Stimulated activated CD8-positive, alpha-beta memory T cell treated with anti-CD3 and anti-CD28 coated beads, Interleukin-4, amount 100 ng/mL, for 24 hours (primary cell): ENCODE measurements at places on chromosomes 16 and 17.

GRCh38 chr17:52025236-52025635 is 133.3 kb downstream of the CA10 start:
- DNase-seq = no peak

DNA sequence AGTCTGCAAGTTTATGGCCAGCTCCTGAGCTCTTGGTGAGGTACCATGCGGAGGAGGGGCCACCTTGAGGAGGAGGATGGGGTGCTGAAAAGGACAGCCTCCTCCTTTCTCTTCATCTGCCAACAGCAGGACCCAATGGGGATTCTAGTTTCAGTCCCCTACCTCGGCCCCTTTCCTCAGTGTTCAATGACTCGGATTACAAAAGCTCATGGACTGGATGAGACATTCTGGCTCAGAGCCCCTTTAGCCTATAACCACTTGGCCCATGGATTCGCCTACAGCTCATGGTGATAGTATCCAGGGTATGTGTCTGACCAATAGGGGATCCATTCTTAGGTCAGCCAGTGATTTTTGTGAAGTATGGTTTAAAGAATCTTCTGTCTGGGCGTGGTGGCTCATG is 8.5 kb upstream of the PIK3R6 start:
- DNase-seq = no peak

DNA sequence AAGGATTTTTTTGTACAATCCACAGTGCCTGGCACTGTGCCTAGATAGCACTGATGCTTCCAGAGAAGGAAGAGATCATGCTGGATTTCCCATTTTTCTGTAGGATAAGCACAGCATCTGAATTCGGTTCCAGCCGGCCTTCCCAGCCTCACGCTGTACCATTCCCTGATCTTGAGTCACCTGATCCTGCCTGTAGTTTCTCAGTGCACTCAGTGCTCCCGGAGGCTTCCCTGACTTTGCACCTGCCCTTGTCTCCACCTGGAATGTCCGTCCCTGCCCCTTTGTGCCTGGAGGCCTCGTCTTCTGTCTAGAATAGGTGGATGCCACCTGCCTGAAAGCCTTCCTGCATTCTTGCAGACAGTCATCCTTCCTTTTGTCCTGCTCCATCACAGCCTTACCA is 179.9 kb downstream of the CCDC182 start:
- no peak for DNase-seq

DNA sequence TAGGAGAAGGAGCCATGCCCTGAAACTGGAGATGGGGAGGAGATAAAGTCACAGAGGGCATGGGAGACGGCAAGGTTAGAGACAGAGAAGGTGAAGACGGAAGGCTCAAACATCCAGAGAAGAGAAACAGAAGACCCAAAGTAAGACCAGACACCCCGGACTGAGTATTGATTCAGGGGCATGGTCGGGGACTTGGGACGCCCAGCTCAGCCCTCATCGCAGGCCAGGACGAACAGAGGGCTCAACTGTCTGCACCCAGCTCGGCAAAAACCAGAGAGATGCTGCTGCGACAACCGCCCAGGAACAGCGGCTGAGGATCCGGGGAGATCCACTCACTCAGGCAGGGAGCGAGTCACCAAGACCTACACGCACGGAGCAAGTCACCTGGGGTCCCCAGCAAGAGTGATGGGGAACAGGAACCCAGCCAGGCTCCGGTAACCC is 999 bp downstream of the XYLT1 start:
- DNase-seq = no peak

GRCh38 chr17:14197057-14197456 is 39.6 kb downstream of the CDRT15 start:
- DNase-seq = no peak

DNA sequence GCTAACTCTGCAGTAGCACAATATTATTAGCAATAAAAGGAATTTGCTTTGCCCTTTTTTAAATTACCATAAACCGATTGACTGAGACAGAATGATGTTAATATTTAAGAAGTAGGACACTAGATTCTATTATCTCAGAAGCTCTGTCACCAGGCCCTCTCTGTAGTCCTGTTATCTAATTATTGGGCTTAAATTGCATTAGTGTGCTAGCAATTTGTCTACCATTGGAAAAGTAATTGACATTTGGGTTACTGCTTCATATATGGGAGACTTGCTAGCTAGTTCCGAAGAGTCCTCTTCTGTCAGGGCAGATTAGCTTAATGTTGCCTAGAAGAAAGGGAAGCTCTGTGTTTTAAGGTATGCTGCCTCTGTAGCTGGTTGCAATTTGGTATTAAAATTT is 1107.3 kb upstream of the EEF2KMT start:
- DNase-seq = no peak

DNA sequence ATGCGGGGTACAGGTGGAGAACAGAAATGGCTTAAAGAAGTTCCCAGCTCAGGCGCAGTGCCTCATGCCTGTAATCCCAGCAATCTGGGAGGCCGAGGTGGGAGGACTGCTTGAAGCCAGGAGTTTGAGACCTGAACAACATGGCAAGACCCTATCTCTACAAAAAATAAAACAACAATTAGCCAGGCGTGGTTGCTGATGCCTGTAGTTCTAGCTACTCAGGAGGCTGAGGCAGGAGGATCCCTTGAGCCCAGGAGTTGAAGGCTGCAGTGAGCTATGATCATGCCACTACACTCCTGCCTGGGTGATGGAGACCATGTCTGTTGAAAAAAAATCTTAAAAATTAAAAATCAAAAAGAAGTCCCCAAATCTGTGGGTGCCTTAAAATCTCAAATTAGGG is 228.3 kb upstream of the WSB1 start:
- DNase-seq = no peak

DNA sequence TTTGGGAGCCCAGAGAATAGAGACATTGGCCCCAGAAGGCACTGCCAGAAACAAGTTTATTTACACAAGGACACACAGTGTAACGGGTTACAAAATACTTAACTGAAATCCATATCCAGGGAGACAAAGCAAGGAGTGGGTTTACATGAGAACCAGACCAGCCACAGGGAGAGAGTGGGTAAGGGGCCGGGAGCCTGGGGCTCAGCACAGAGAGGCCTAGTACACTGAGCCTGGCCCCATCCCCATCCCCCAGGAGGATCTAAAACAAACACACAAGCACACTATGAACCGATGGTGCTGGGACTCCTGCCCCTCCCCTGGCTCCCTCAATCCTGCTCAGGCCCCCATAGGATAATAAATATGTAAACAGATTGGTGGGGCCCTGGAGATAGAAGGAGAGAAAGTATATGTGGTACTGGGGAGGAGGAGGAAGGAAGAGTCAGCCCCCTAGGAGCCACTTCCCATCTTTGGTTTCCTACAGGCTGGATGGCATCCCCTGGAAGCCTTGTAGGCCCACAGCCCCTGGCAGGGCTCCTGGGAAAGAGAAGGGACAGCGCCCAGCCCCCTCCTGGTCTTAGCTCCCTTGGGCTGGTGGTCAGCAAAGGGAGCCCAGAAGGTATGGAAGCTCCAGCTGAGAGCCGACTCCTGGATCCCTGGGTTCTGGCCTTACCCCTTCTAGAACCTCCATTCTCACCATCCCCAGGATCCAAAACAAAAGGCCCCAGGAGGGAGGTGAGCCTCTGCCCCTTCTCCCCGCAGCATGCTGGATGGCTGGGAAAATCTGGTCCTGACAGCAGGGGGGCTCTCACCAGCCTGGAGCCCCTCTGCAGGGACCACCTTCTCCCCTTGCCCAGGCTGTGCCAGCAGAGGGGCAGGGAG is 6.4 kb downstream of the G6PC3 start:
- DNase-seq = no peak

- no peak for DNase-seq
These were observed 39.3 kb downstream of the CHD9 start for GRCh38 chr16:53094013-53094630.

- no peak for DNase-seq
These were observed 206.0 kb downstream of the IRX3 start for GRCh38 chr16:54080524-54081008.

DNA sequence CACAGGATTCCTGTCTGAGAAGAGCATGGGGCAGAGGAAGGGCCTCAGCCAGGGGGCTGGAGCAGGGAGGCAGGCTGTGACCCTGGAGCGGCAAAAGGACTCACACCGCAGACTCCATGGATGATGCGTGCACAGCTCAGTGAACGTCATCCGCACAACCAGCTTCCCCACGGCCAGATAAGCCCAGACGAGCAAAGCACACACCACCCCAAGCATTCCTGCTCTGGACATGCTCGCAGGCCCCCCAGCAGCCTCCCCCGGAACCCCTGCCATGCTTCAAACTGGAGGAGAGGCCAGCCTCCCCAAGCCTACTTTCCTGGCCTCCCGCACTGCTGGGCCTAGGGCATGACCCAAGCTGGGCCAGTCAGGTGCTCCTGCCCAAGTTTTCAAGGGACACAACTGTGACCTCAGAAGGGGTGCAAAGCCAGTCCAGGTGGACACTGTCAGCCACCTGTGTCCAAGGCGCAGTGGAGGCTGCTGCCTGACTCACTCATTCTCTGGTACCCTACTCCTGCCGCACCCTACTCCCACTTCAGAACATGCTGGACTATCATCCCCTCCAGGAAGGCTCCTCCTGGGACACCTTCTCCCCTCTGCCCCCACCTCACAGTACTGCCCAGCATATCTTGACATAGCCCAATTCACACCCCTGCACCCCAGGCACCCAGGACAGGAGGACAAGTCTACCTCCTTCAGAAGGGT is 4.8 kb downstream of the BCAR1 start:
- no peak for DNase-seq
